ENCODE measurements at places on chromosomes 11 and 22.

GRCh38 chr11:17313349-17314231 lies 37.1 kb downstream of the NUCB2 start:
- DNase-seq: no peak

- no peak for DNase-seq
These were observed 38.2 kb downstream of the PITPNB start for GRCh38 chr22:27880778-27881394.

DNA sequence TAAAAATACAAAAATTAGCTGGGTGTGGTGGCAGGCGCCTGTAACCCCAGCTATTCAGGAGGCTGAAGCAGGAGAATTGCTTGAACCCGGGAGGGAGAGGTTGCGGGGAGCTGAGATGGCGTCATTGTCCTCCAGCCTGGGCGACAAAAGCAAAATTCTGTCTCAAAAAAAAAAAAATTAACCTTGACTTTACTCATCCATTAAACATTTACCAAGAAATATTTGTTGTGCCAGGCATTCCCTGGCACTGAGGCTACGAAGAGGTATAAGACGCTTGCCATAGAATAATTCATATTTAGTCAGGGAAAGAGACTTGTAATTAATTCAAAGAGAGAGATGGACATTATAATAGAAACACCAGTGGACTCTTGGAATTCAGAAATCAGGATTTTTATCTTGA lies 13.2 kb upstream of the PAFAH1B2 start:
- DNase-seq: no peak

GRCh38 chr11:57903441-57904123 lies 120.1 kb upstream of the OR9Q1 start:
- peak; percentile 19 for DNase-seq

DNA sequence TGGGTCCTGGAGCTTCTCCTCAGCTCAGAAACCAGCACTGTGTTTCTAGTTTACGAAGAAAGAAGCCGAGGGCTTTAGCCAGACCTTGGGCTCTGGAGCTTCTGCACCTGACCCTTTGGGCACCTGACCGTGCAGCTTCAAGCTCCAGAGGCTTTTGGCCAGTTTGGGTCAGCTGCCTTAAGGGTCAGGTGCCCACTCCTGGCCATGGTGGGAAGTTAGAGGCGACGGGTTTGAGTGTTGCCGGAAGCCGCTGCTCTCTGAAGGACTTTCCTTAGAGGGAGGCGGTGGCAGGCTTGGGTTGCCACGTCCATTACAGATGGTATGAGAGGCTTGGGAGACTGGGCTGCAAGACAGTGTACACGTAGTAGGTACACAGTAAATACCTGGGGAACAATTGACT lies 52.3 kb downstream of the PISD start:
- DNase-seq: no peak

All from stimulated activated CD8-positive, alpha-beta memory T cell treated with anti-CD3 and anti-CD28 coated beads, Interleukin-15, amount 100 ng/mL, for 48 hours (primary cell).